ENCODE measurements at places on chromosomes 7 and 10.

- no peak for DNase-seq
Measured at GRCh38 chr10:14945108-14945507, 8.8 kb downstream of the DCLRE1C start.

GRCh38 chr7:86600506-86601290 lies 43.0 kb upstream of the GRM3 start:
- DNase-seq, result peak; percentile 4

DNA sequence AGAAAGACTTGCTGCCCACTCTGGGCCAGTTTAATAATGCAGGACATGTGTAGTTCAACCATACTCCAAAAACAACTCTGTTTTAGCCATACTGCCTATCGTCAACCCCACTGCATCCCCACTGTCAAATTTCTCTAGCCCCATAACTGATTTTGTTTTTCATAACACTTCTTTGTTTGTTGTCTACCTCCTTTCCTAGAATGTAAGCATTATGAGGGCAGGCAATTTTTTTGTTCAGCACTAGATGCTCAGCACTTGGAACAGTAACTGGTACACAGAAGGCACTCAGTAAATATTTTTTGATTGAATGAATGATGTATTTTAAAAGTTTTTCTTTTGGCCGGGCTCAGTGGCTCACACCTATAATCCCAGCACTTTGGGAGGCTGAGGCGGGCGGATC lies 183.8 kb upstream of the MKLN1 start:
- DNase-seq, result no peak

- DNase-seq, result no peak
Measured at GRCh38 chr7:71787513-71787912, 624.6 kb downstream of the CALN1 start.

DNA sequence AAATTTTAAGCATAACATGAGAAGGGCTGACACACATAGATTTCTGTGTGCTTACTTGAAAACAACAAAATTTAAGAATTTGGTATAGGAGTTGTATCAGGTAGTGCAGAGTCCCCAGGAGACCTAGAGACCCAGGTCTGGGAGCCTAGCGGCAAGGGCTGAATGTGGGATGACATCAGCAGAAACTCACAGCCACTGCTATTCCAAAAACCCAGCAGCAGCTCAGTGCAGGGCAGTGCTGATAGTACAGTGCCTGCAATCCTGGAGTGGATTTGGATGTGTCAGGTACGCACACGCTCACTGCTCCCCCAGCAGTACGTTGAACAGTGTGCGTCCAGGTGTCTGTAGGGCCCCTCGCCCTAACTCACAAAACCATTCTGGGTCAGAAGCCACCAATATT lies 87.1 kb downstream of the EGFR start:
- no peak for DNase-seq

GRCh38 chr10:78964952-78965633 lies 103.7 kb upstream of the ZMIZ1 start:
- peak; percentile 80 for DNase-seq

DNA sequence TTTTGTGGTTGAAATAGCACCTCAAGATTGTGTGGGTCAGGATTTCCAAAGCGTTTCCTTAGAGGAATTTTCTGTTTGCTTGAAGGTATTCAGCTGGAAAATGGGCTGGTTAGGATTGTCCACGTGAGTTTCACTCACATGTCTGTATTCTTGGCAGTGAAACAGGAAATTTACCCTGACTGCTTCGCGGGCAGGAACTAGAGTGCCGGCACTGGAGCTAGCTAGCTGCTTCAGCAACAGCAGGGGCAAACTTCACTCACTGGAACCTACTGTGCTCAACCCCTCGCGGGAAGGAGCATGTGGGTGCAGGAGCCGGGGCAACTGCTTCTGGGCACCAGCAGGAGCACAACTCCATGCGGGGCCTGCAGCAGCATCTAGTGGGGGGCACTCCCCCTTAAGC lies 38.0 kb upstream of the RTKN2 start:
- no peak for DNase-seq

Measured in hepatocyte (in vitro differentiated cells).